Posterior vena cava (tissue), 2 donors: ENCODE measurements at places on chromosomes 16 and 17. TPM values are rescaled to one million over a fixed set of nuclear protein-coding genes. Genes with fewer than 3 reads are reported as not detected.

GRCh38 chr17:64941761-64942160 lies 22.5 kb upstream of the LRRC37A3 start:
- DNase-seq = no peak

DNA sequence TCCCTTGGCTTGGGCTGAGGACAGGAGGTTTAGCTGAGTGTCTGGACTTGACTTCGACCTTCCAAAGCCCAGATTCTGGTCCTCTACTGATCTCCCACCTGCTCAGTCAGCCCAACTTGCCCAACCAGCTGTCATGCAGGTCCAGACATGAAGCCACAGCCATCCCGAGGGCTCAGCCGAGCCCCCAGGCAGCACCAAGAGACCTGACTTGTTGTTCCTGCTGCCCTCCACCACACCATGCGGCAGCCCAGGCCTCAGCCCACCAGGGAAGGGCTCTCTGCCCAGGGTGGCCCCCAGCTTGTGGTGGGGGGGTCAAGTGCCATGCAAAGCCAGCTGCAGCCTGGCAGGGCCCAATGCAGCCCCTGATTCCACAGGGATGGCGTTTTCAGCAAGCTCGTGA lies 17.2 kb upstream of the CACNG4 start:
- peak; percentile 67 for DNase-seq

DNA sequence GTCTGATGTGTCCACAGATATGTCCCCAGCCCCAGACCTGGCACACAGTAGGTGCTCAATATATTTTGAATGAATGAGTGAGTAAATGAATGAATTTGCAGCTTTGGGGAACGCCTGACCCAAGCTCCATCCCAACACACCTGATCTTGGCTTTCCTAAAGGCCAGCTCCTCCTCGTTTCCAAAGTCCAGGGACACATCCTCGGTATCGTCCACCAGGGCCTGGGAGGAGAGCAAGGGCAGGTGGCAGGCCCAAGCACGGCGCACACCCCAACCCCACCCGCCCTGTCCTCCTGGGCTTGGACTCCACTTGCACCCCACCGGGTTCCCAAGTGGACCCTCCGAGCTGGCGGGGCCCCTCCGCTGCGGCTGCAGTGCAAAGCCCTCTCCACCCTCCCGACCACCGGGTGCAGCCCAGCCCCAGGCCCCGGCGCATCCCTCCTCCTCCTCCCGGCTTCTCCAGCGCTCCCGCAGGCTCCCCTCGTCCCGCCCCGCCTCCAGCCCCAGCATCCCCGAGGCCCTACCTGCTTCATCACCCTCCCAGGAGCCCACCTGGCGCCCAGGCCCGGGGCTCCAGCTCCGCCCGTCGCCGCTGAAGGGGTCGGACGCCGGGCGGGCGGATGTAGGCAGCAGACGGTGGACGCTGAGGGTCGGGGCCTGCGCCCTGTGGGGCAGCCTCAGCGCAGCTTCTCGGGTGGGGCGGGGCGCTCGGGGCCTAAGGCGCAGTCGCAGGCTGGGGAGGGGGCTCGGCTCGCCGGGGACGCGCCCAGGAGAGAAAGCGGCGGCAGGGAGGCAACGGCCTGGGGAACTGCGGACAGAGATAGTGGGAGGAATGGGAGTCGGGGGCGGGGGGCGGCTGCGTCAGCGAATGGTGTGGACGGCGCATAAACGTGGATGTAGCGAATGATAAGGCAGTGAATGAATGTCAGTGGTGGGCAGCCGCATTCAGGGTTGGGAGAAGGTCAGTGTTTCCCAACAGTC lies at the start of gene TVP23A:
Gene TVP23A (minus strand): TSS at position 832 of the 979 bp plus-strand sequence. CDS start 301 bp downstream, at position 531.
- no peak for DNase-seq

DNA sequence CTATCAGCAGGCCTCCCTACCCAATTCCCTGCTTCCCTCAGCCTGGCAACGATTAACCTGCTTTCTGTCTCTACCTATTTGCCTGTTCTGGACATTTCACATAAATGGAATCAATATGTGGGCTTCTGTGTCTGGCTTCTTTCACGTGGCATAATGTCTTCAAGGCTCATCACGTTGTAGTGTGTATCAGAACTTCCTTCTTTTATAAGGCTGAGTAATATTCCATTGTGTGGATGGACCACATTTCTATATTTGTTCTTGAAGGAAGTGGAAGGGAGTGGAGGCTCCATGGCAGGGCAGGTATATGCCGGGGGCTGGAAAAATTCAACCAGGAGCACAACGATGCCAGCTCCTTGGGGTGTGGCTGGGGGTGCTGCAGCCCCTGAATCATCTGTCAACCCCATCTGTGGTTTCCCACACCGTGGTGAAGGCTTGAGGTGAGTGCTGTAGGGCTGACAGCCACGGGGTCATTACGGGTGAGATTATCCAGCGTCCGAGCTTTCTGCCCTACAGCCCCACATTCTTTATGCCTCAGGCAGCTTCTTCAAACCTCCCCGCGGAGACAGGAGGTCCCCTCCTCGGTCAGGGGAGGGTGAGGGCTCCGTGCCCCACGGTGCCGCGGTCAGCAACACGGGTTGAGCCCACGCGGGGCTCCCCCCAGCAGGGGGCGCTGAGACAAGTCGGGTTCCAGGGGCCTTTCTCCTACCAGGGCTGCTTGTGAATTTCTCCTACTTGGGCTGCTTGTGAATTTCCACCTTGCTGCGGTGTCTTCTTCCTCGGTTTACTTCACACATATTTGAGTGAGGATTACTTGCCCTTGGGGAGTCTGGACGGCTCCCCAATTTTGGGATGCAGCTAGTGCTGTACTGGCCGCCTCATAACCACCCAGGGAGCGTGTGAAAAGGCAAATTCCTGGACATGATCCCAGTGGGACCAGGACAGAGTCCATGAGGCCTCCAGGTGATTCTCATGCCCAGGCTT lies 18.3 kb upstream of the WFIKKN2 start:
- DNase-seq = no peak

DNA sequence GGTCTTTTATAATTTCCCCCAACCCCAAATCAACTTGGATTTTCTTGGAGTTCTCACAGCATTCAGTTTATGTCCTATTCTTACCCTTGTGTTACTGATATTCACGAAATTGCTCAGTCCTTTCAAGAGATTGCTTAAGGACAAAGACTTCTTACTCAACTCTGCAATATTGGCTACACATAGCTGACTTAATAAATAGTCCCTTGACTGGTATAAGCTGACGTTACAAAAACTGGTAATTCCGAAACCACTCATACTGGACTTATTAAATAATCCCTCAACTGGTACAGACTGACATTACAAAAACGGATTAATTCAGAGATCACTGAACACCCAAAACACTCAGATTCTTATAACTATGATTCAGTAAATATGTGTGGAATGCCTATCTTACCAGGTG lies 860 bp downstream of the TIGD7 start:
- no peak for DNase-seq

- no peak for DNase-seq
Measured at GRCh38 chr16:78363843-78364555, 264.5 kb downstream of the WWOX start.

GRCh38 chr17:15281909-15282308 lies 16.8 kb upstream of the PMP22 start:
- no peak for DNase-seq

- DNase-seq = no peak
Measured at GRCh38 chr16:84608282-84608681, 9.6 kb downstream of the COTL1 start.

Gene KRT15
- not detected for total RNA-seq

DNA sequence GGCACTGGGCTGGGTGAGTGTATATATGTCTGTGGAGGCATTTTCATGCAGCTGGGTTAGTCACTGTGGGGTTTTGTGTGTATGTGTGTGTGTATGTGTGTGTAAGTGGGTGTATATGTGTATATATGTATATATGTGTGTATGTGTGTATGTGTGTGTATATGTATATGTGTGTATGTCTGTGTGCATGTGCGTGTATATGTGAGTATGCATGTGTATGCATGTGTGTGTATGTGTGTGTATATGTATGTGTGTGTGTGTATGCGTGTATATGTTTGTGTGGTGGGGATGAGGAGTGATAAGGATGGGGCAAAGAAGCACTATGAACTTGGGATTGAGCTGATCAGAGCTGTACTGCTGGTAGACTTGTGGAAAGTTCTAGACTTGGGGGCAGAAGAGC lies 29.0 kb upstream of the PLLP start:
- DNase-seq = no peak

DNA sequence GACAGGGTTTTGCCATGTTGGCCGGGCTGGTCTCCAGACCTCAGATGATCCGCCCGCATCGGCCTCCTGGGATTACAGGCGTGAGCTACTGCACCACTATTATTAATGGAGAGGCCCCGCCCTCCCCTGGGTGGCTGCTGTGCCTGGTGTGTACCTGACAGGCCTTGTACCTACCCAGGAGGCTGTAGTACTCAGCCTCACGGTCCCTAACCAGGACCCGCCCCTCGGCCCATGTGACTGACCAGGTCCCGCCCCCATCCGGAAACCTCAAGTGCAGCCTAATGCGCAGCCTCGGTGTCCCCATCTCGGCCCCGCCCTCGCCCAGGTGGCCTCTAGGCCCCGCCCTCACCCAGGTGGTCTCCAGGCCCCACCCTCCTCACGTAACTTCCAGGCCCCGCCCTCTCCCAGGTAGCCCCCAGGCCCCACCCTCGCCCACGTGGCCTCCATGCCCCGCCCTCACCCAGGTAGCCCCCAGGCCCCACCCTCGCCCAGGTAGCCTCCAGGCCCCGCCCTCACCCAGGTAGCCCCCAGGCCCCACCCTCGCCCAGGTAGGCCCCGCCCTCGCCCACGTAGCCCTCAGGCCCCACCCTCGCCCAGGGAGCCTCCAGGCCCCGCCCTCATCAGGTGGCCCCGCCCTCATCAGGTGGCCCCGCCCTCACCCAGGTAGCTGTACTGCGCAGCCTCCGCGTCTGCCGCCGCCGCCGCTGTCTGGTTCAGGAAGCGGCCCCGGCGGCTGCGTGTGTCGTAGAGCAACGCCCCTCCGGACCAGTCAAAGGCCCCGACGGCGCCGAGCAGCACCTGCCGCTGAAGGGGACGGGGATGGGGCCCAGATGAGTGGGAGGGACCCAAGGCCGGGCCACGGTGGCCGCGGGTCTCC lies 31.0 kb downstream of the HASPIN start:
- peak; percentile 87 for DNase-seq

DNA sequence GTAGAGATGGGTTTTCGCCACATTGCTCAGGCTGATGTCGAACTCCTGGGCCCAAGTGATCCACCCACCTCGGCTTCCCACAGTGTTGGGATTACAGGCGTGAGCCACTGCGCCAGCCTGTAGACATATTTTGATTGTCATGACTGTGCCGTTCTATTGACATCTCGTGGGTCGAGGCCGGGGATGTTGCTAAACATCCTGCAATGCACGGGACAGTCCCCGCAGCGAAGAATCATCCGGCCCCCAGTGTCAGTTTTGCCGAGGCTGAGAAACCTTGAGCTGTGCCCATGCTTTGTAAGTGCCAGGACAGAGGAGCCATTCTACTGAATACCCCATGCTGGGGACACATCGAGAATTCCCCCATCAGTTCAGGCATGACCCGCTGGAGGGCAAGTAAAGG lies 69.1 kb upstream of the GSE1 start:
- no peak for DNase-seq

DNA sequence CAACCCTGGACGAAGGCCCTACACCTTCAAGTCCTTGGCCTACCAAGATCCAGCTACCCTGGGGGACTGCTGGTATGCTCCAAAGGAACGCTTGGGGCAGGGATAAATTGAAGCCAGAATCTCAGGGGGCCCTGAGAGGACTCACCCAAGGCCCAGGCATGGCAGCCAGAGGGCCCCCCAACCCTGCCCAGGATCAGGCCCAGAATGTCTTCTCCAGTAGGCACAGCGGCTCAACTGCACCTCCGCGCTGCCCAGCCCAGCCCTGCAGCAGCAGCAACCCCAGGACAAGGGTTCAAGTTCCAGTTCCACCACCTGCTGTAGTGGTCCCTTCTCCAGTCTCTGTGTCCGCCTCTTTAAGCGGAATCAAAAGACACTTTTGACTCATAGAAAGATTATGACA lies 2.2 kb downstream of the TFAP4 start:
- no peak for DNase-seq

- DNase-seq = no peak
Measured at GRCh38 chr16:969508-970385, 1.0 kb downstream of the LMF1 start.

- DNase-seq = no peak
Measured at GRCh38 chr16:6993544-6993943, 339.1 kb upstream of the RBFOX1 start.

GRCh38 chr17:36894177-36894576 lies 43.1 kb upstream of the LHX1 start:
- no peak for DNase-seq

DNA sequence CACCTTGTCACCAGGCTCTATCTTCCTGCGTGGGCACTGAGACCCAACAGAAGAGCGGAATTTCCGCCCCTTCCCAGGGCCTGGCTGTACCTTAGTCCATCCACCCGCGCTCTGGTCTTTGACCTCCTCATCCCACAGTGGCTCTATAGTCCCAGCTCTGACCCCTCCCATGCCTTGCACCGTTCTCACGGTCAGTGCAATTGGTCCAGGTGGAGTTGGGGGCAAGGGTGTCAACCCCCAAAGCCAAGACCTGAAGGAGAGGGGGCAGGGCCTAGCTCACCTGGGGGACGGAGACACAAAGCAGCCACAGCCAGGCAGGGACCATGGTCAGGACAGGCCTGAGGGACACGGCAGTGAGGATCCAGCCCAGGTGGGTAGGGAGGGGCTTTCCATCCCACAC lies 944 bp downstream of the CDH16 start:
- DNase-seq = no peak

GRCh38 chr16:53094013-53094630 lies 39.3 kb downstream of the CHD9 start:
- peak; percentile 86 for DNase-seq

DNA sequence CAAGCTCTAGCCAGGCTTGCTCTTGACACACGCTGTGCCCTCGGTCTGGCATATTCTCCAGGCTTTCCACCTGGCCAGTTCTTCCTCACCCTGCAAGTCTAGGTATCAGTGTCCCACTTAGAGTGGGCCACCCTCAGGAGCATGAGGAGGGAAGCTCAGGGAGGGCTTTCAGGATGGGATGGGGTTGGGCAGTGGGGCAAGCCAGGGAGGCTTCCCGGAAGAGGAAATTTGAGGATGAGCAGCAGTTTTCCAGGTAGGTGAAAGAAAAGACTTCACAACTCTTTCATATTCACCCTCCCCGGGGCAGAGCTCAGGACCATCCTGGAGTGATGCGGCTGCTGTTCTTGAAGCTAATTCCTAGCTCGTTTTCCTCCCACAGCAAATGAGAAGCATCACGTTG lies 14.5 kb upstream of the LDHD start:
- no peak for DNase-seq

DNA sequence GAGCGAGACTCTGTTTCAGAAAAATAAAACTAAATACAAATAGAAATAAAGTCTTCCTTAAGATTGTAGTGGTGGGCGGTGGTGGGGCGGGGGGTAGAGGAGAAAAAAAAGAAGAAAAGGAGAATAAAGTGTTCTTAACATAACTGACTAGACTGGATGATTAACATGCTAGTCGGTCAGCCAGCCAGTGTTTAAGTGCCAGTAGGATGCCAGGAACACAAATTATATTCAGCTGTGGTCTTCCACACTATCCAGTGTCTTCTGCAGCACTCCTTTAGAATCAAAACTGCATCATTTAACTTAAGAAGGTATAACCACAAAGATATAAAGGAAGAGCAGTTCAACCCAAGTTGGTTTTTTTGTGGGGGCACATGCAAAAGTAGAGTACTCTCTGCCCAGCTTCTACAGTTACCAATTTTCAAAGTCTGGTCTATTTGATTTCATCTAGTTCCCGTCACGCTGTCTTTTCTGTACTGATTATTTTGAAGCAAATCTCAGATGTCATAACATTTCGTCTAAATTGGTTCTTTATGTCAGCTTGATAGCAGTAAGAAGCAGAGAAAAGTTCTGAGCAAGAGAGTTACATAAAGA lies 15.8 kb downstream of the HEATR3 start:
- DNase-seq = no peak

- DNase-seq = no peak
Measured at GRCh38 chr17:63476459-63476853, 405 bp upstream of the ACE start.

Gene KRTAP9-8
- total RNA-seq = not detected

Gene PLLP
- 1.7 TPM for total RNA-seq
